Sciatic nerve (tissue), 2 donors: ENCODE measurements at places on chromosomes 1 and 21.

DNA sequence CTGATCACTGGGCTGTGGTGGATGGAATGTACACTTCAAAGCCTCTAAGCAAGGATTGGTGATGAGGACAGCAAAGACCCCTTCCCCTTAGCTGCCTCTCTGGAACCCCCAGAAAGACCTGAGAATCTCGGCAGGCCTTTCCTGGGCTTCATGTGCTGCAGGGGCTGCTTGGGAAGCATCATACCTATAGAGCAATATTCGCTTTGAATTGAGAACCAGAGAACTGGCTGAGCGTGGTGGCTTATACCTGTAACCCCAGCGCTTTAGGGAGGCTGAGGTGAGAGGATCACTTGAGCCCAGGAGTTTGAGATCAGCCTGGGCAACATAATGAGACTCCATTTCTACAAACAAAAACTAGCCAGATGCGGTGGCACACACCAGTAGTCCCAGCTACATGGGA is 22.0 kb downstream of the CSF1 start:
- DNase-seq: no peak

- DNase-seq: peak; percentile 86
Measured at GRCh38 chr1:213987422-213987926, 299 bp upstream of the PROX1 start.

DNA sequence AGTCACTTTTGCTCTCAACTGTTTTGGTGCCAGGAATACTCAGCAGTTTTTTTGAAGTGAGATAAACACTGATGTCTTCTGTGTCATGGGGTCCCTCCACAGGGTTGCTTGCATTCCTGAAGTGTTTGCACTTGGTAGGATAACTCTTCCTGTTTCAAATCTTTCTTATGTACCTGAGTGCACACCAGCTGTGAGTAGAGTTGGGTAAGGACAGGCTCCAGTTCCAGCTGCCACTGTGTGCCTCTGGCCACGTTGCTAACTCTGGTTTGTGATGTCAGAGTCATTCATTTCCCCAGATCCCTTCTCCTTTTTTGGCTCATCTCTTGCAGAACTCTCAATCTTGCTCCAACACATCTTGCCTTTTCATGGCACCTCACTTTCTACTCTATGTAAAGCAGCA is 356.3 kb upstream of the B3GALT2 start:
- DNase-seq: no peak

GRCh38 chr1:81406292-81406999 is 394.3 kb upstream of the ADGRL2 start:
- no peak for DNase-seq

DNA sequence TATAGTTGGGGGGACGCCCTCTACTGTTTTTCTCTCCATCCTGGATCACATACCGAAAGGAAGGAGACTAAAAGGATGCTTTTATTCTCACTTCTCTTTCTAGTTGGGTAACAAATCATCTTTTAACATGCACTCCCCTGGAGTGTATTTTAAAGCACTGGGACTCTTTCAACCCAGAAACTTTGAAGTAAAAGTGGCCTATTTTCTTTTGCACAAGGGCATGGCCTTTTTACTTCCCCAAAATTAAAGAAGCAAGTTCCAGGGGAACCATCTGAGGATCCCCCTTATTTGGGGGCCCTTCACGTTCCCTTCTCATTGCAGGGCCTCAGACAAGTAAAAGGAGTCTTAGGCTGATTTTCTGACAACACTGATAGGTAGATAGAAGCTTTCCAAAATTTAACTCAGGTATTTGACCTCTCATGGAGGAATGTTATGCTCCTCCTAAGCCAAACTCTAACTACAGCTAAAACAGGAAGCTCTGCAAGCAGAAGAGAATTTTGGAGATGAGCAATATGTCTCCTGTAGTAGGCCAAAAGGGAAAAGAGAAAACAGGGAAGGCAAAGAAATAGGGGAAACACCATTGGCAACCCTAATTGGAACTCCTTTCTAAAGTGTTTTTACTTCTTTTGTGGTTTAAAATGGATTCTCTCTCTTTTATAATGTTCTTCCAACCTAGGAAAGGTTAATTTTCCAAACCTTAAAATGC is 8.9 kb upstream of the CD46 start:
- no peak for DNase-seq

DNA sequence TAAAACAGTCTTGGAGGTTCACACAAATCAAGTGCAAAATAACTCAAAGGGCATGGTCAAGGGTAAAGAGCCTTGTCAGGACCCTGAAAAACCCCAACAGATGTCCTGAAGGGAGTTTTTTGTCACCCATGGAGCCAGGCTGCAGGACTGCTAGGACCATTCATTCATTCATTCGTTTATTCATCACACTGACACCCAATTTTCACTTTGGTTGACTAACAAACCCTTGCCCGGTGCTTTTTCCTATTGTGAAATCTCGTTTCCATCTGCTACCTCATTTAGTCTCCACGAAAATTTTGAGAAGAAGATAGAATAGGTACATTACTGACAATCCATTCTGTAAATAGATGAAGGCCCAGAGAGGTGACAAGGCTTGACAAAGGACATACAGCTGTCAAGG is 216.0 kb downstream of the HIVEP3 start:
- DNase-seq: no peak
